ENCODE measurements at places on chromosomes 13 and 19.

DNA sequence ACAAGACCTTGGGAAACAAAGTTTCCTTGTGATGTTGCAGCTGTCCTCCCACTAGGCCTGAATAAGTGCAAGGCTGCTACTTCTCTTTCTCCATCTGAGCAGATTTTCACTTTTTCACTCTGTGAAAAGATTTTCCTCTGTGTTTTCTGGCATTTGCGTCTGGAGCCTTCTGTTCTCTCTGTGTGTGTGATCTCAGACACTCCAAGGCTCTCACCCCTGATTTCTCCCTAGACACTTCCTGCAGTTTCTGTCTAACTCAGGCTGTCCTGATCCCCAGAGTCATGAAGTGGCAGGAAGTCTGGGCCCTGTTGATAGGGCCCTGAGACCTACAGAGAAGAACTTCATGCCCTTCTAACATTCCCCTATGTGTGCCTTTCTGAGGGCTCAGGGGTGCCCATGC is 37.2 kb downstream of the SIGLEC7 start:
- no peak for DNase-seq

GRCh38 chr13:74678308-74678965 is 544.2 kb upstream of the KLF12 start:
- no peak for DNase-seq

- no peak for DNase-seq
Observed at GRCh38 chr13:30234619-30235162, 72.7 kb downstream of the KATNAL1 start.

DNA sequence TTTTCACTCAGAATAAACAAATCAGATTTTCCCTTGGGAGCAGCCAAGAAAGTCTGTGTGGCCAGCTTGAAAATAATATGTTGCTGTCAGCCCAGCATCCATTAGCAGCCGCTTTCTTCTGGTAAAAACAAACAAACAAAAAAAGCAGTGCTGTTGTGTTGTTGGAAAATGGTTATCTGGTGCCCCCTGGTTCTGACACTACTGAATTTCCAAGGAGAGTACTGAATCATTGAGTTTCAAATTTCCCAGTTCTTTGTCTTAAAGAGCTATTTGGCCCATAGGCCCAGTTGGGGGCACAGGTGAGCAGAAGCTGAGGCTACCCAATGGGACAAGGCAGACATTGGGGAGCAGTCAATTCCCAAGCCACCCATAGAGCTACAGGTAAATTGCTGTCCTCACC is 995.9 kb downstream of the UQCRFS1 start:
- DNase-seq = no peak

- no peak for DNase-seq
Observed at GRCh38 chr13:68078874-68079273, 848.7 kb upstream of the PCDH9 start.

DNA sequence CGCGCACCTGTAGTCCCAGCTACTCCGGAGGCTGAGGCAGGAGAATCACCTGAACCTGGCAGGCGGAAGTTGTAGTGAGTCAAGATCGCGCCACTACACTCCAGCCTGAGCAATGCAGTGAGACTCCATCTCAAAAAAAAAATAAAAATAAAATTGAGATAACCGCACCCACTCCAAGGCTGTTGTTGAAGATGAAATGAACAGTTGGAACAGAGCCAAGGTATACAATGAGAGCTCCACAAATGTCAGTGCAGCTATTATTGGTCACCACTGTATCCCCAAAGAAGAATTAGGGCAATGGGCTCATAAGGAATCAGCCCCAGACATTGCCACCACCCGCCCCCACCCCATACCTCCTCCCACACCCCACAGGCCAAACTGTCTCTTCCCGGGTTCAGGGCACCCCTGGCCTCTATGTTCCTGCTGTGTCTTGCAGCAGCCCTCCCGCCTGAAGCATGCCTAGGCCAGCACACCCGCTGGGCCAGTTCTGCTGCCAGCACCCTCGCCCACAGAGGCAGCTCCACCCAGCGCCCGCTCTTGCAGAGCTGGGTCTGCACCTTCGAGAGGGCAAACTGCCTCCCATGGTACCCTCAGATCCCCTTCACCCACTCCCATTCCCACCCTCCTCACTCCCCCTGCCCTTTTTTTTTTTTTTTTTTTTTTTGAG is 3.5 kb upstream of the S1PR5 start:
- no peak for DNase-seq

- no peak for DNase-seq
Observed at GRCh38 chr13:104855581-104855980, 1679.9 kb downstream of the EFNB2 start.

GRCh38 chr13:27920677-27921420 is 1.0 kb downstream of the PDX1 start:
- DNase-seq = no peak

DNA sequence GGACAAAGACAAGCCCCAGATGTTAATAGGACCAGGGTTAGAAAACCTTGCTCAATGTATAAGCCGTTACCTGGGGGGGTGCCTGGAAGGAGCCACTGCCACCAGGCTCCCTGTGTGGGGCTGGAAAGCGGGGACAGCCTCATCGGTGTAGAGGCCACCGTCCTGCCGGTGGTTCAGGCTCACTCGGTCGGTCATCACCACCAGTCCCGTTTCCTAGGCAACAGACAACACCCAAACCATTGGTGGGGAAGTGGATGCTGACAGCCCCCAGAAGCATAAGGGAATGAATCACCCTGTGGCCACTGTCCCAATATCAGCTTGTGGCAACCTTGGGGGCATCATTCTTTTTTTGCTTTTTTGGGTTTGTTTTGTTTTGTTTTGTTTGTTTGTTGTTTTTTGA is 55.8 kb downstream of the CPAMD8 start:
- no peak for DNase-seq

- DNase-seq = no peak
Observed at GRCh38 chr13:24293746-24294145, 15.6 kb upstream of the C1QTNF9 start.

DNA sequence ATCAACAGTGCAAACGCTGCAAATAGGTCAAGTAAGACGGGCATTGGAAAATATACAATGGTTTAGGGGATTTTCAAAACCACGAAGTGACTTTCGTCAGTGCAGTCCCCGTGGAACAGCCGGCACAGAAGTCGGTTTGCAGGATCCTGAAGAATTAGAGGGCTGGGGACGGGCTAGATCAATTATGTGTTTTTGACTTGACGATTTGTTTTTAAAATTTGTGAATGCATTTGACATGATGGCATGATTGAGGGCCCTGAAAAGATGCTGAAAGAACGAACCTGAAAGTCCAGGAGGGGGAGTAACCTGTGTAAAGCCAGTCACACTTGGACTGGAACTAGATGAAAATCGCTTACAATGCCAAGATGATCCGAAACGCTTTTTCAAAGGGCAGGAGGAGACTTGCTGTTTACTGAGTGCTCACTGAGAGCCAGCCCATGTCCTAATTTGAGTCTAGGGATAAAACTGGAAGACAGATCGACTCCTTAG is 8.9 kb upstream of the DGKH start:
- DNase-seq = no peak

- no peak for DNase-seq
Observed at GRCh38 chr13:82010780-82011179, 1669.9 kb upstream of the SPRY2 start.

- DNase-seq = no peak
Observed at GRCh38 chr19:10654610-10655456, 687 bp downstream of the ILF3 start.

DNA sequence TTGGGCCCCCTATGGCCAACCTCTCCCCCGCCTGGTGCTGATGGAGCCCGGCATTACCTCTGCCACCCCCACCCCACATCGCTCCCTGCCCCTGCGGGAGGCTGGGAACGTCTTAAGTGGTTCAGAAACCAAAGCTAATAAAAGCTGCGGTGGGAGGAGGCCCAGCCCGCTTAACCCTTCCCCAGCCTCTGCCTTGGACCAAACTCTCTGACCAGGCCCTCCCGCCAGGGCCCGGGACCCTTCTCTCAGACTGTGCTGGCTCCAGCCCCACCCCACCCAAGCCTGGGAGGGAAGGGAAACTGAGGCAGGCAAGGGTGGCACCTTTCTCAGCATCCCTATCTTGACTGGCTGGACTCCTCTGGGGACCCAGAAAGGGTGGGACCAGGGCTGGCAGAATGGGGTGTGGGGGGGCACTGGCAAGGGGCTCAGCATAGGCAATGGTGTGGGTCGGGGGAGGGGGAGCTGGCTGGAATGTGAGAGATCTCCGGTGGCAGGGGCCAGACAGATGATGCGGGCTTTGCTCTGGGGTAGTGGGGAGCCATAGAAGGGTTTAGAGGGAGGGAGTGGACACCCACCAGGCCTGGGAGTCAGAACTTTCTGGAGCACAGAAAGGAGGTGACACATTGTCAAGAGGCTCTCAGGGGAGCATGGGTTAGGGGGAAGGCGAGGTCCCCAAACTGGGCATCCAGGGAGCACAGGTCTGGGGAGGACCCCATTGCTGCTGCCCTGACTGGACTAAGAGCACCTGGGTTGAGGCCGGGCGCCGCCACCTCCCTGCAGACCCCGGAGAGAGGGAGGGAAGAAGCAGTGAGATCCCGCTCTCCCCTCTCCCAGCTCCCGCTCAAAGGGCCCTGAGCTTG is 21.9 kb downstream of the SMIM24 start:
- DNase-seq = no peak

DNA sequence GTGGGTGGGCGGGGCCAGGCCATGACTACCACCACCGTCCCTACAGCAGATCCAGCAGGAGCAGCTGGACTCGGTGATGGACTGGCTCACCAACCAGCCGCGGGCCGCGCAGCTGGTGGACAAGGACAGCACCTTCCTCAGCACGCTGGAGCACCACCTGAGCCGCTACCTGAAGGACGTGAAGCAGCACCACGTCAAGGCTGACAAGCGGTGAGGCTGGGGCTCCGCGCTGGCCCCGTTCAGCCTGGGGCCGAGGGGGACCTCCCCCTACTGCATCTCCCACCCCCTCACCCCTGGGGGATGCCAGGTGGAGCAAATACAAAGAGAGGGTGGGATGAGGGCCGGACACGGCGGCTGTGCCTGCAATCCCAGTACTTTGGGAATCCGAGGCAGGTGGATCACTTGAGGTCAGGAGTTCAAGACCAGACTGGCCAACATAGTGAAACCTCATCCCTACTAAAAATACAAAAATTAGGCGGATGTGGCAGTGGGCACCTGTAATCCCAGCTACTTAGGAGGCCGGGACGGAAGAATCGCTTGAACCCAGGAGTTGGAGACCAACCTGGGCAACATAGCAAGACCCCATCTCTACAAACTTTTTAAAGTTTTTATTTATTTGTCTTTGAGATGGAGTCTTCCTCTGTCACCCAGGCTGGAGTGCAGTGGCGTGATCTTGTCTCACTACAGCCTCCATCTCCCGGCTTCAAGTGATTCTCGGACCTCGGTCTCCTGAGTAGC is 18.1 kb upstream of the CELF5 start:
- no peak for DNase-seq

GRCh38 chr19:39518458-39518857 is 3.5 kb downstream of the SELENOV start:
- DNase-seq = no peak

DNA sequence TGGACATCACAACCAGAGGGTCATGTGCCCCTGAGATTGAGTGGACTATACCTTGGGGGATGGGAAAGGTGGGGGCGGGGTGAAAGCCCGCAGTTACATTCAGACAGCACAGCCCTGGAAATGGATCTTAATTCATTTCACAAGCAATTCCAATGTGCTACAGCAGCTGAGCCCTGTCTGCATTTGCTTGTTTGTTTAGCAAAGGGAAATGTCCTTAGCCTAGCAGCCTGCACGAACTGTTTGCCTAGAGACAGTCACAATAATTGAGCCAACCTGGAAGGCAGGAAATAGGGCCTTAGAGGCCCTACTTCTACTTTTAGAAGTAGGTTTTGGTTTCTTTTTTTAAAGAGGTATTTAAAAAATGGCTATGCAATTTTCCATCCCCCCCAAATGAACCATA is 177.3 kb upstream of the KL start:
- no peak for DNase-seq

- DNase-seq = no peak
Observed at GRCh38 chr13:35706281-35706680, 229.8 kb upstream of the MAB21L1 start.

DNA sequence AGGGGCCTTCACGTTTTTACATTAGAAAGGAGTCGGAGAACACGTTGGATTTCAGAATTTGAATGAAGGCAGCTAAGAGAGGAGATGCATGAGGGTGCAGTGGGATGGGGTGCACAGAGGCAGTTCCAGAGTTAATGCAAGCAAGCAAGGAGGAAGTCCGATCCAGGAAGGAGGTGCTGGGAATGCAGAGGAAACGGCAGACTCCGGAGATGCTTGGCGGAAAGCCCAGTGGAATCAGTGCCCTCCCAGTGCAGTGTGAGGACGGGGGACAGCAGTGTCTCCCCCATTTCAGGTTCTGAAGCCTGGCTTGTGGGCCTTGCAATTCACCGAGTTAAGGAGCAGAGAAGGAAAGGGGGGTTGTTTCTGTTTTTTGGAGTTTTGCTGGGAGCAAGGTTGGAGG is 100.4 kb downstream of the COL4A2 start:
- no peak for DNase-seq

- no peak for DNase-seq
Observed at GRCh38 chr19:9065457-9066014, 21.3 kb upstream of the OR1M1 start.

DNA sequence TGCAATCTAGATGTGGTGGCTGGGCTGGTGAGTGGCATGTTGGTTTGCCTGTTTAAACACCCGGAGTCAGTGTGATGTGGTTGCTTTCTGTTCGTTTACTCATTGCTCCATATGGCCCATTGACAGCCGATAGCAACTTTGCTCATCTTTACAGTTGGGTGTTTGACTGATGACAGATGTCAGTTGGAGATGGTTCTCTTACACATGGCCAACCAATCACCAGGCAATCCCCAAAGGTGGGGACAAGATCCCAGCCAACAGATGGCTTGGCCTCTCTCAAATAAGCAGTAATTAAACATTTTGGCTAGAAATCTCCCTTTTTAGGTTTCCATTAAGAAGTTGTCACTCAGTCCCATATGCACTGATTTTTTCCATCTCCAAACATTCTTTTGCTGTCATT is 497.1 kb upstream of the ARGLU1 start:
- DNase-seq = no peak

- no peak for DNase-seq
Observed at GRCh38 chr19:33298146-33298911, 4.0 kb downstream of the CEBPA start.

GRCh38 chr13:21010621-21011020 is 50.8 kb downstream of the LATS2 start:
- no peak for DNase-seq

- DNase-seq = no peak
Observed at GRCh38 chr13:60335531-60335930, 61.5 kb upstream of the TDRD3 start.

DNA sequence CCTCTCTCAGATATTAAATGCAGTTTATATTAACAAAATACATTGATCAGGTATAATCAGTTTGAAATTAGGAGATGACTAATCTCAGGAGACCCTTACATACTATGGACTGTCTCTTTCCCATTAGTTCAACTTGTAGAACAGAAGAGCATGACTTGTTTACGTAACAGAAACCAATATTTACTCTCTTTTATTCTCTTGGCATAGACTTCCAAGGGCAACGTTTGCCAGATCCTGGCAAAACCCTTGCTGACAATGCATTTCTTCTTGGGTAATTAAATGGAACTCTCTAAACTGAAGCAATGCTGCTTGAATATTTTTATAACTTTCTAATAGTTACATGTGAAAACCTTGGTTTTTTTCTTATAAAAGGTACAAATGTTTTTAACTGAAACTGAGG is 68.3 kb upstream of the MYO16 start:
- no peak for DNase-seq
